ENCODE measurements at places on chromosomes 3 and 15.

DNA sequence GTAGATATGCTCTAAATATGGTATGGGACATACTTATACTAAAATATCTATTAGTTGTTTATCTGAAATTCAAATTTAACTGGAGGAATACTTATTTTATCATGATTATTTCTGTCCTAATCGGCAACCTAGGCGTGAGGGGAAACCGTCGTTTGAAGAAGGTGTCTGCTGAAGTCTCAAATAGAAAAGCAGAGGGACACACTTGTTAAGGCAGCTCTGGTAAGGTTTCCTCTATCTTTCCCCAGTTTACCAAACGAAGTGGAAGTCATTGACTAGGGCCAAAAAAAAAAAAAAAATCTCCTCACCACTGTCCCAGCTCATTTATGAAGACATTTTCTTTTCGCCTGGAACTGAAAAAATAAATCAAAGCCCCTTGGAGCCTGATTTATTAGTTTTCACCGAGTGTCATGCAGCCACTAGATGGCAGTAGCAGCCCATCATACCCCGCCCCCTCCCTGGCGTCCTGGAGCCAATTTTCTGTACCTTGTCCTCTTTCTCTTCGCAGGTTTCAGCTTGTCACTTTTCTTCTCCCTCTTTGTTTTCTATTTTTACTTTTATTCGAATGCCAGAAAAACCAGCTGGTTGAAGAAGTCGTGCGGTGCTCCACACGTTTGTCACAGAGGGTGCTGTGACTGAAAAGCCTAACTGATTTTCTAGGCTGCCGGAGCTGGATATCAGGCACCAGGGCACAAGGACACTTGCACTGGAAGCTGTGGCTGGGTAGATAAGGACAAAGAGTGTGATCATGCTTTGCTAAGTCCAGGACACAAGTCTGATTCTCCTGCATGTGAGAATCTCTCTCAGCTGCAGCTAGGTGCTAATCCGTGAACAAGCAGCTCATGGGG, 238.7 kb downstream of the ZPLD1 start:
- DNase-seq = peak; percentile 83

- no peak for DNase-seq
These were observed 4.0 kb downstream of the EPHB3 start for GRCh38 chr3:184565421-184566211.

DNA sequence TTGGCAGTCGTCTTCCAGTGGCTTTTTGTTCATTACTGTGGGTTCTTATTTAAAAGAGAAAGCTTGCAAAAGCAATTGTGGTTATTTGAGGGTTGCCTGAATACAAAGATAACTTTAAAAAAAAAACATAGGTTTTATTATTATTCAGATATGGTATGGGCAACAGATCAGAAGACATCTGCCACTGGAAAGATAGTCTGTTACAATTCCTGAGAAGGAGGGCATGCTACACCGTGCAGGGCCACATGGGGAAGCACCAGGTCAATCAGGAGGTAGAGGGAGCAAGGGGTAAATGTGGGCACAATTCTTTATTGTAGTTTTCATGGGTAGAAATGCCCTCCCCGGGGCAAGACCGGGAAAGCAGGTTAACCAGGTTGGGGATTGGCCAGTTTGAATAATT, 46.5 kb downstream of the BBS4 start:
- DNase-seq = no peak

DNA sequence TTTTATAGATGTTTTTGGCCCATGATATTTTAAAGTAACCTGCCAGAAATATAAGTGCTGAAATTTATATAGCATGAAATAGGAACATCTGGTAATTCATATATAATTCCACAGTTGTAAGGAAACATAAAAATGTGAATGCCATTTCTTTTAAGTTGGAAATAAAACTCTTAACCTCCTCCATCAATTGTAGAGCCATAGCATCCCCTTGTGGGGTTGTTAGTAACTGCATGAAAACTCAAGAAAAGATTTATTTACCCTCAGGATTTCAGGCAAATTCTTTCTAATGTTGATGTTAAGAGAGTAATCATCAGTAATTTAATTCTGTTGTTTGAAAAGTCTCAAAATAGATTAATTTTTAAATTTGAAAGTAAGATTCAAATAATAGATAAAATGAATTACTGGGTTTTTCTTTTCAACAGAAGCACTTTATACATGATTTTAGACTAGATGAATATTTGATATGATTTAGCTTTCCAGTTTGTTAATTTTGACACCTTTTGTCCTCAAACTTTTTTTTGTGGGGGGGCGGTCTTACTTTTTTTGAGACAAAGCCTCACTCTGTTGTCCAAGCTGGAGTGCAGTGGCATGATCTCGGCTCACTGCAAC, 74.7 kb downstream of the RASA2 start:
- no peak for DNase-seq

- no peak for DNase-seq
These were observed 304.3 kb downstream of the ZIC1 start for GRCh38 chr3:147713234-147714133.

DNA sequence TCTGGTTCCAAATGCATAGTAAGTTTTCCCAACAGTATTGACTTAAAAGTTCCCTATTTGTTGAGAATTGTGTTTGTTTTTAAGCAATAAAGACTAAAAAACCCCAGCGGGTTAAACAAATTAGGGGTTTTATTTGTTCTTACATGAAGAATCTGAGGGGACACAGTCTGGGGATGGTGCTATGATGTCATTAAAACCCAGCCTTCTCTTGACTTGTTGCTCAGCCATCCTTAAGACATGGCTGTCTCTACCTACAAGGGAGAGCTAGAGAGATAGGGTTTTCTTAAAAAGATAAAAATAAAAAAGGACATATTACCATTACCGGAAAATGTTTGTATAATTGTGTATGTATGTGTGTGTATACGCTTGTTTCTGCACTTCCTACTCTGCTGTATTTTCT, 11.7 kb upstream of the ARL14 start:
- no peak for DNase-seq

- DNase-seq = no peak
These were observed 64.0 kb upstream of the ST3GAL6 start for GRCh38 chr3:98699132-98699531.

DNA sequence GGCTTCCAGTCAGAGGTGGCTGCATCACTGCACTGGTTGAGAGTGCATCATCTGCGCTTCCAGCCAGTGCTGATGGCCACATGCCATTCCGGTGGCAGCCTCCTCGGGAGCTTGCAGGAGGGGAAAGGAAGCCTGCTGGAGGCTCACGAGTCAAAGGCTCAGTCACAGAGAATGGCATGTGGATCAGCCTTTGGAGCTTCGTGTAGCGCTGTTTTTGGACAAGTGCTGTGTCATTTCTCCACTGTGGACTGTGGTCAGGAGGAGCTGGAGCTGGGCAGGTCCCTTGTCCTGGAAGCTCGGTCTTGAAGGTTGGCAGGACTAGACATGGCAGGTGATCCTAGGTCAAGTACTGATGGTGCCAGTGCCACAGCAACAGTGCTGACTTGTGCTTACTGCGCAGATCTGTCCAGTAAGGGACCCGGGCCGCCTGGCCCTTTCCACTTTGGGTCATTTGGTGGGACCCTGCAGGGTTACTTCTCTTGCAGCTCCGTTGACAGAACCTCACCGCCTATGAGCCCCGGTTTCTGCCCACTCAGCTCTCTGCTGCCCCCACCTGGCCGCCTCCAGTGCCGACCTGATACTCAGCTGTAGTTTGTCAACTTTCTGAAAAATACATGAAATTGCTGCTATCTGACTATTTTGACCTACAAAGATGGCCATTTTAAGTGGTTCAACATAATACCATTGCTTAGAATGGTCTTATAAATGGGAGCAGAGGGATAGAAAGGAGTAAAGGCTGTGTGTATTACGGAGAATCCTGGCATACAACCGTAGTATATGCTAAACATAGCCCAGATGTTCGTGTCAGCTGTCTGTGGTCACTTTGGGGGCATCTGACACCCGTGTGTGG, 27.6 kb upstream of the TRPM1 start:
- peak; percentile 81 for DNase-seq

GRCh38 chr15:45784656-45785055, 149.8 kb downstream of the SQOR start:
- no peak for DNase-seq

- no peak for DNase-seq
These were observed 102.6 kb upstream of the SLC6A6 start for GRCh38 chr3:14299767-14300166.

GRCh38 chr3:168251371-168251770, 155.6 kb upstream of the GOLIM4 start:
- no peak for DNase-seq

GRCh38 chr3:18666655-18667054, 241.5 kb upstream of the SATB1 start:
- DNase-seq = no peak

DNA sequence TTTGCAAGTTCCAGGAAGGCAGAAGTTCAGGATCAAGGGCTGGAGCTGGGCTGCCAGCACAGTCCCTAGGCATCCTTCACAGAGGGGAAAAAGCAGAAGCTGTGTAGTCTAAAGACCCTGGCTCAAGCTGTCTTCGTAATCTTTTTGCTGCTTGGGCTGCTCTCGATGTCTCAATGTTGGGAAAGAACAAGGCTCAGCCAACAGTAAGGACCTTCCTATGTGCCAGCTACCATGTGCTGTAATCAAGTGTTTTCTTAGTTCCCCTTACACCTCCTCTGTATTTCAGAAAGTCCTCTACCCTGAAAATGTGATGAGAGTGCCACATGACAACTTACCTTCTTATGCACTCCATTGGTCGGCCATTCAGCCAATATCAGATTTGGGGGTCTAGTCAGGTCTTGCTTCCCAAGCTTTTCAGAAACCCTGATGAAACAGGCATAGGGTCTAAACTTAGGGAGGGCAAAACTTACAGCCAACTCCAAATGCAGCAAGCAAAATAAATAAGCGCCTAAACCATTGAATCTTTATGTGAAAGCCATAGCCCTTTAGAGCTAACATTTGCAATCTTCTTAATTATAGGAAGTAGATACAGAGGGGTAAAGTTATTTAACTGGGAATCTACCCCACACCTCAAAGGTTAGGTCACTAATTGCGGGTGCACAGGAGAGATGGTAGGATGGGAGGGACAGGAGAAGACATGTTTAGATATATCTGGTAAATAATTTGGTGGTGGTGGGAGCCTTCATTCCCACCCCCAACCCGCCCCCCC, 1.2 kb upstream of the EDEM1 start:
- no peak for DNase-seq

- DNase-seq = no peak
These were observed 77.9 kb upstream of the IGSF10 start for GRCh38 chr3:151538456-151539393.

GRCh38 chr3:183212565-183212964, 40.5 kb upstream of the B3GNT5 start:
- DNase-seq = no peak

GRCh38 chr3:167467848-167468611, 5.8 kb downstream of the SERPINI2 start:
- no peak for DNase-seq

- DNase-seq = no peak
These were observed 336.1 kb downstream of the TBL1XR1 start for GRCh38 chr3:176861137-176861536.

DNA sequence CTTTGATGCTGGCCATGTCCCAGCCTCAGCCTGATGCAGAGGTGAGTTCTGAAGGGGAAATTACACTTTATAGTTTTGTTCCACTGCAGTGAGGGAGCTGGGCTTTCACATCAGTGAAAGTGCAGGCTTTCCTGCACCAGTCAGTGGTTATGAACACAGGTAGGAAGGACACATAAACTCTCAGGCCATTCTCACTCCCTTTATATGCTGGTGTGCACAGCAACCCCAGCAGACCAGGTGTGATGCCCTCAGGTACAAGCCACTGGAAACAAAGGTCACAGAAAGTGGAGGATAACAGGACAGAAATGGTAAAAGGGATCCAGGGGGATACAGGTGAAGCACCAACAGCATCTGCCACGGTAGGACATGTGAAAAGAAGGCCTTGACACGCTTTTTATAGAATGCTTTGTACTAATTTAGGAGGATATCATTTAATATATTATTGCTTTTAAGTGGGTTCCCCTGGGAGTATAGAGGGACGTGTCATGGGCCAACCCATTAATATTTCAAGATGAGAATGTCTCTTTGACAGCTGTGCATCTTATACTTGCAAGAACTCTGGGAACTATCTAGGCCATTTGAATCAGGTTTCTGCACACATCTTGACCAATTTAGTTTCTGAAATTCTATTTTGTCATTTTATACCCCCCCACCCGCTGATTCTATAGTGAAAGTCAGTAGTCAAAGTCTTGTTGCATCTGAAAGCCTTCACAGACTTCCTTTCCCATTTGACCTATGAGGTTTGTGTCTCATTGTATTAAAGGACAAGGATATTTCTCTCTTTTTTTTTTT, 25.0 kb upstream of the BLM start:
- no peak for DNase-seq

All from right forelimb (tissue), 1 donor.